ENCODE measurements at places on chromosomes 3 and 15. TPM values are rescaled to one million over a fixed set of nuclear protein-coding genes. Genes with fewer than 3 reads are reported as not detected.

DNA sequence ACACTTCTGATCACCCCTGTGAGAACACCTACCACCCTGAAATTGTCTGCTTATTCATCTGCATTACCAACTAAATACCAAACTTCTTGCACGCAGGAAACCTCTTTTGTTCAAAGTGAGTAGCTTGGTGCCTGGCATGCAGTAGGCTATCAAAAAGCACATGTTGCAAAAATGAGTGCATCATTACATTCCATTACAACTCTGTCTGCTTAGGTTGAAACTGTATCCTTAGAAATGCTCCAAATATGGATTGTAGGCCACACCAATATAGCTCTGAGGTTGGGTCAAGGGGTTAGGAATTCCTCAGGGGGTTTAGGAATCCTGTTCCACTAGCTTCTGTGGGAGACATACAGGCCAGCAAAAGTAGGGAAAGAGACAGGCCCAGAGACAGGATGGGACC, 107.2 kb downstream of the THRB start:
- H3K27ac ChIP-seq, result peak overlapping the region; percentile 26
- no peak for DNase-seq
- H3K36me3 ChIP-seq, result no peaks in the 10 kb centered on the region
- no peak overlapping the region for H3K4me3 ChIP-seq

- no peaks in the 10 kb centered on the region for H3K27me3 ChIP-seq
- no peaks in the 10 kb centered on the region for H3K4me1 ChIP-seq
- H3K4me3 ChIP-seq, result no peak overlapping the region
- no peak for DNase-seq
- no peak overlapping the region for H3K27ac ChIP-seq
- no peaks in the 10 kb centered on the region for H3K36me3 ChIP-seq
Observed at GRCh38 chr15:69836048-69836447, 261.7 kb downstream of the TLE3 start.

DNA sequence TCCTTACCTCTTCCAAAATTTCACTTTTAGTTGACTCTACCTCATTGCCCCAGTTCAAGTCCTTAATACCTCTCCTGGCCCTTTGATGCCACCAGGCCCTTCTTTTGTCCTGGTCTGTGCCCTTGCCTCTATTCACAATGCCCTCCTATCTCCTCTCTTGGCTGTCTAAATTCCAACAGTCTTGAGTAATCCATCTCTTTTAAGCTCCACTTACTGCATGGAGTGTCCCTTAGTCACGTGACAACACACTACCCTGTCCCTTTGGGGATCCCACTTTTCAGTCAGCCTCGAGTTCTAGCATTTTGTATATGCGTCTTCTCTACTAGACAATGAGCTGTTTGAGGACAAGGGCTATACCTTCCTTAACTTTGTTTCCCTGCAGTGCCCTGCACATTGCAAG, 52.7 kb upstream of the SCN5A start:
- no peak for DNase-seq
- no peaks in the 10 kb centered on the region for H3K4me1 ChIP-seq
- no peaks in the 10 kb centered on the region for H3K36me3 ChIP-seq

- no peaks in the 10 kb centered on the region for H3K27me3 ChIP-seq
- no peak overlapping the region for H3K4me3 ChIP-seq
- no peaks in the 10 kb centered on the region for H3K4me1 ChIP-seq
- H3K27ac ChIP-seq, result no peak overlapping the region
- DNase-seq, result no peak
Observed at GRCh38 chr3:116253511-116253910, 191.8 kb downstream of the LSAMP start.

DNA sequence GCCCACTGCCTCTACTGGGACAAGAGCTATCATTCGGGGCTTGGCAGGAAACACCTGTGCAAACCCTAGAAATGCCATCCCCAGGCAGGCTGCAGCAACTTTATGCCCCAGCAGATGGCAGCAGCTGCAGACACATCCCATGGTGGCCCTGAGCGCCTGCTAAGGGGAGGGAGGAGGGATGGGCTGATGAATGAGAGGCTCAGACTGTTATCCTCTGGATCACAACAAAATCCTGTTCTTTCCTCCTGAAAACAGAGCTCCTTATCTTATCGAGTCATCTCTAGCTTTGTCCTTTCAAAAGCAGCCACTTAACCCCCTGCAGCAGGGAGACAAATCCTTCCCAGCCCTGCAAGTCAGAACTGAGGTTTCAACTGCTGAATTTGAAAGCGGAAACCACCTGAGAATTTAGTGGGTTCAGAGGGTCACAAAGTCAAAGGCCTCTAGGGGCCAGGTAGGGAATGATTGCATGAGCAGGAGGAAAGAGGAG, 90.6 kb upstream of the PROK2 start:
- H3K4me3 ChIP-seq, result no peak overlapping the region
- peak; percentile 71 for DNase-seq
- H3K27me3 ChIP-seq, result no peaks in the 10 kb centered on the region
- H3K27ac ChIP-seq, result no peak overlapping the region
- no peaks in the 10 kb centered on the region for H3K4me1 ChIP-seq

DNA sequence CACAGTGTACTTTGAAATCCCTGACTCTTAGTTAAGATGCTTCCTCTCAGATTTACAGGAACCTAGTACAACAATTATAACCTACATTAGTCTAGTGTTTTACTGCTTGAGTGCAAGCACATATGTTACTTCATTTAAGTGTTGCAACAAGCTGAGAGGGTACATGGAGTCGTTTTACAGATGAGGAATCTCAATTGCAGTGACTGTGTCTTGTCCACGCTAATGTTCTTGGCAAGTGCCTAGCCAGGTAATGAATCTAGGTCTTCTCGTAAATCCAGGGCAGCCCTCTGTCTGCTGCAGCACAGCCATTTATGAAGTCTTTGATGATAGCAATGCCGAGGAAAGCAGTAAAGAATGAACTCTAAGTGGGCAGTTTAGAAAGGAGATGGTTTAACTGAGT, 384.4 kb upstream of the ARPP21 start:
- H3K4me1 ChIP-seq, result no peaks in the 10 kb centered on the region
- no peaks in the 10 kb centered on the region for H3K27me3 ChIP-seq
- H3K4me3 ChIP-seq, result no peak overlapping the region
- no peak overlapping the region for H3K27ac ChIP-seq
- H3K36me3 ChIP-seq, result no peaks in the 10 kb centered on the region
- no peak for DNase-seq

GRCh38 chr3:172177046-172177445, 137.7 kb downstream of the FNDC3B start:
- H3K4me1 ChIP-seq, result peaks cover 34% of the 10 kb centered on the region
- DNase-seq, result no peak
- H3K27me3 ChIP-seq, result no peaks in the 10 kb centered on the region
- H3K27ac ChIP-seq, result no peak overlapping the region
- H3K4me3 ChIP-seq, result no peak overlapping the region

GRCh38 chr3:36774052-36774451, 9.7 kb upstream of the DCLK3 start:
- no peaks in the 10 kb centered on the region for H3K27me3 ChIP-seq
- no peaks in the 10 kb centered on the region for H3K4me1 ChIP-seq
- H3K4me3 ChIP-seq, result no peak overlapping the region
- H3K36me3 ChIP-seq, result no peaks in the 10 kb centered on the region
- H3K27ac ChIP-seq, result no peak overlapping the region

Gene POLQ
- total RNA-seq, result 0.90 TPM

DNA sequence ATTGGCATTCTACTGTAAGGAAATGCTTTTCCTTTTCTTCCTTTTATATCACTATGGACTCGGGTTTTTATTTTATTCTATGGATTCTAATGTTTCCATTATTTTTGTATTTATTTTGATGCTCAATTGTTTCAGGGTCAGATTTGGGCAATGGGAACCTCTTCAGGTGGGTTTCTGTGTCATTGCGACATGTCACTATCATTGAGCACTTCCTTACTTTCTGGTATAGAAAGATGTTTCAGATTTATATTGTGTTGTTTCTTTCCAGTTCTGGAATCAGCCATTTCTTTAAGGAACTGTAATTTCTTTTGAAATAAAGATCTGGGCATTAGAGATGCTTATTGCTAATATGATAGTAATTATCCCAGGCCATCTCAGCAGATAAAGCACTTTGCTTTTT, 21.8 kb downstream of the GALK2 start:
- no peaks in the 10 kb centered on the region for H3K4me1 ChIP-seq
- no peak overlapping the region for H3K27ac ChIP-seq
- no peaks in the 10 kb centered on the region for H3K27me3 ChIP-seq

- peaks cover 2% of the 10 kb centered on the region for H3K27me3 ChIP-seq
- no peak overlapping the region for H3K4me3 ChIP-seq
- no peaks in the 10 kb centered on the region for H3K36me3 ChIP-seq
- no peak for DNase-seq
Observed at GRCh38 chr3:117665296-117665695, 955.7 kb downstream of the TUSC7 start.

- H3K4me1 ChIP-seq, result peaks cover 24% of the 10 kb centered on the region
- no peaks in the 10 kb centered on the region for H3K27me3 ChIP-seq
- H3K4me3 ChIP-seq, result no peak overlapping the region
- no peaks in the 10 kb centered on the region for H3K36me3 ChIP-seq
Observed at GRCh38 chr3:195153130-195153529, 117.8 kb downstream of the XXYLT1 start.

Gene GBE1
- 177 TPM for total RNA-seq

GRCh38 chr3:129428007-129428375, 445 bp downstream of the EFCAB12 start:
- H3K4me1 ChIP-seq, result peaks cover 6% of the 10 kb centered on the region
- H3K27ac ChIP-seq, result no peak overlapping the region
- H3K27me3 ChIP-seq, result no peaks in the 10 kb centered on the region
- DNase-seq, result no peak

Gene CYP8B1
- total RNA-seq, result not detected

DNA sequence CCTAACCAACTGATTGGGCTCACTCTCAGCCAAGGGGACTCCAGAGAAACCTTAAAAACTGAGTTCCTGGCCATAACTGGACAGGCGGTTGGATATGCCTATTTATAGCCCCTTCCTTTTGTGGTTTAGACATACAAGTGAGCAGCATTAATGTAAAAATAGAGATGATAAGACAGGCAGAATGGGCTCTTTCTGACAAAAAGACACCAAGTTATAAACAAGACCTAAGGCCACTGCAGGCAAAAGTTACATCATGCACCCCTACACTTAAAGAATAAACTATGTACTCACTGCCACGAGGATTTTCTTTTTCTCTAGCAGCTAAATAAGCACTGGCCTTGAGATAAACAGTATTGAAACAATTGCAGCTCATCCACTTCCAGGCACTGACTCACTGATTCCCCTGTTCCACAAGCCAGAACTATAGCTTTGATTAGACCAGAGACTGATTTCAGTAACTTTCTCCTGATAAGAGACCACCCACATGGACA, 30.1 kb downstream of the SUCNR1 start:
- no peak overlapping the region for H3K27ac ChIP-seq
- peaks cover 4% of the 10 kb centered on the region for H3K4me1 ChIP-seq
- DNase-seq, result no peak
- H3K27me3 ChIP-seq, result no peaks in the 10 kb centered on the region
- H3K4me3 ChIP-seq, result no peak overlapping the region
- no peaks in the 10 kb centered on the region for H3K36me3 ChIP-seq

GRCh38 chr3:123419850-123420297, 29.0 kb downstream of the ADCY5 start:
- H3K27ac ChIP-seq, result no peak overlapping the region
- no peaks in the 10 kb centered on the region for H3K27me3 ChIP-seq
- H3K4me3 ChIP-seq, result no peak overlapping the region
- no peak for DNase-seq
- no peaks in the 10 kb centered on the region for H3K4me1 ChIP-seq

Data from psoas muscle (tissue), 8 donors.